T-cell (primary cell): ENCODE measurements at places on chromosomes 5 and 9. TPM values are rescaled to one million over a fixed set of nuclear protein-coding genes. Genes with fewer than 3 reads are reported as not detected.

DNA sequence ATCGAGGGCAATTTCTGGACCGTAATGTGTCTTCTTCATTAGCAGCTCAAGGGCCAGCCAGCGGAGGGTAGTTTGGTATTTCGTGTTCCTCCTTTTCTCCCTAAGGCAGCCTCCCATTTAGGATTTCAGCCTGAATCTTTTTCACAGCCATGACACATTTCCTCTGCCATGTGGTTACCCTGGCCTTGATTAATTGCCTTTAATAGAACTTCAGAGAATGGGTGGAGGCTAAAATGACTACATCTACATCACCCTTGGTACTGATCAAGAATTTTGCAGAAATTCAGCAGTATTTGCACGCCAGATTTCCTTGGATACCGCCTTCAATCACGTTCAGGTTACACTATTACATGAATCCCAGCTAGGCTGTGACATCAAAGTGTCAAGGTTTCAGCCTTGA is 58.0 kb downstream of the ADAMTS16 start:
- H3K4me1 ChIP-seq: no peaks in the 10 kb centered on the region
- H3K27ac ChIP-seq: no peak overlapping the region
- H3K27me3 ChIP-seq: no peaks in the 10 kb centered on the region
- H3K4me3 ChIP-seq: no peak overlapping the region

- no peaks in the 10 kb centered on the region for H3K27me3 ChIP-seq
- no peak for DNase-seq
- H3K36me3 ChIP-seq: no peaks in the 10 kb centered on the region
- no peak overlapping the region for H3K4me3 ChIP-seq
Observed at GRCh38 chr9:95488954-95489353, 27.8 kb downstream of the PTCH1 start.

DNA sequence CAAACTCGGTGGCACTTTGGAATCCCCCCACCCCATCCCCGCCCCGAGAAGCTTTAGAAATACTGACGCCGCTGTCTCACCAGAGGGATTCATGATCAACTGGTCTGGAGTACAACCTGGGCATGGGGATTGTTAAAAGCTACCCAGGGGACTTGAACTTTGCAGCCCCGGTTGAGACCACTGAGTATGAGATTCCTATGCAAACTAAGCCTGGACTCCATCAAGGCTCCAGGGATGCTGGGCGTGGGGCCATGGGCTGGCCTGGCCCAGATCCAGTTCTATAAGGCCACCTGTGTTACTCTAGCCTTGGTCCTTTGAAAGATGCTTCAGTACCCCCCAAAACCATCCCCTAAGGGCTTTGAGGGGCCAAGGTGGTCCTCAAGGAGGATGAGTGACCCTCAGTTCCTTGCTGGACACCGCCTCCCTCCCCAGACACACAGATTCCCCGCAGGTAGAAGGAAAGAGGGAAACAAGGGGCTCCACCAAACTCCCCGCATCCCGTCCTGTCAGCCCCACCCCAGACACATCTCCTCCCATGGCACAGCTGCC is 68.5 kb downstream of the MRPL36 start:
- H3K27me3 ChIP-seq: peaks cover 48% of the 10 kb centered on the region
- H3K36me3 ChIP-seq: no peaks in the 10 kb centered on the region
- no peaks in the 10 kb centered on the region for H3K4me1 ChIP-seq
- DNase-seq: no peak

DNA sequence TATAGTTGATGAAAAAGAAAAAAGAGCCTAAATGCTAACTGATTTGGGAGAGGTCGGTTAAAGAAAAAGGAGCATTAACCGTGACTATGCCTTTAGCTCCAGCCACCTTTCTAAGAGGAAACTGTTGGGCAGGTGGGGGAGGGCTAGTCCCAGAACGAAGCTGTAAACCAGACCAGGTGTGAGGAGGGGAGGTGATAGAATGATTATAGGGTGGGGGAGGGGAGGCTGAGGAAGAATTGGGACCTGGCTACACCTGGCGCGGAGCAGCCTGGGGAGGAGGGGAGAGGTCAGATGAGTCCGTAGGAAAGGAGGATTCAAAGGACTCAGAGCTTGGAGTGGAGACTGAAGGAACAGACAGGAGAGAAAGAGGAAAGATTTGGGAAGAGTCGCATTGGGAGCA is 73.4 kb downstream of the PHAX start:
- no peak for DNase-seq
- peaks cover 3% of the 10 kb centered on the region for H3K4me1 ChIP-seq
- no peak overlapping the region for H3K27ac ChIP-seq

SLC36A2 gene
- total RNA-seq: not detected
